ENCODE measurements at places on chromosomes 12 and 14.

- DNase-seq = no peak
Measured at GRCh38 chr12:39010406-39010805, 105.0 kb upstream of the CPNE8 start.

DNA sequence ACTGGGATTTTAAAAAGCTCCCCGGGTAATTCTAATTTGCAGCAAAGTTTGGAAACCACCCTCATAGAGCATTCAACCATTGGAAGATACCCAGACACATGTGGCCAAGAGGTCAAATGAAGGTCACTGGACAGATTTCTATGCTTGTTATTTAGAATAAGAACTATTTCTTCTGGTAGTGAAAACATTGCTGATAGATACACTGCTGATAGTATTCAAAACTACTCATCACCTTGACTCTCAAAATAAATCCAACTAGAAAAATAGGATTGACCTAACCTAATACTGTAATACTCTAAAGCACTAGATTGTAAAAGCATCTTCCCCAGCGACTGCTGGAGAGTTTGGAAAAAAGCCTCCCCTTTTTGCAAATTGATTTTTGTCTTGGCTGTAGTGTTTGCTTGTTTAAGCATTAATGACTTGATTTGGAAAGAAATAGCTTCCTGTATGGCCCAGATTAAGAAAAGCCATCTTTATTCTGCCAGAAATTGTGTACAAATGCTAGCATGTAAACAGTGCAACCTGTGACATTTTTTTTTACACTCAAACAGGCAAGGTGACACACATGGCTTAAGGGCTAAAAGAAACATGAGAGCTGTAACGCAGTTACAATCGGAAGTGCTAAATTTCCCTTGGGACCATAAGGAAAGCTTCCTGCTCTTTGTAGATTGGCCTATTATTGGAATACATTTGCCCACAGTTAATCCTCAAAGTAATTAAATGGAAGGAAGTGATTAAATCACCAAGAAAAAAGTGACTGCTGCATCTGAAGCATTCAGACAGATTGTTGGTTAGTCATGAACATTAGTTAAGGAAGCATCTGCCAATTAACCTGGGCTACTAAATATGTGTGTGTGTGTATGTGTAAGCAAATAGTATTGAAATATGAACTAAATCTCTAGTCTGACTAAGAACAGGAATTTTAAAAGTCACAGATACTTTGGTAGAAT, 356.5 kb upstream of the ATP2B1 start:
- peak; percentile 1 for DNase-seq

DNA sequence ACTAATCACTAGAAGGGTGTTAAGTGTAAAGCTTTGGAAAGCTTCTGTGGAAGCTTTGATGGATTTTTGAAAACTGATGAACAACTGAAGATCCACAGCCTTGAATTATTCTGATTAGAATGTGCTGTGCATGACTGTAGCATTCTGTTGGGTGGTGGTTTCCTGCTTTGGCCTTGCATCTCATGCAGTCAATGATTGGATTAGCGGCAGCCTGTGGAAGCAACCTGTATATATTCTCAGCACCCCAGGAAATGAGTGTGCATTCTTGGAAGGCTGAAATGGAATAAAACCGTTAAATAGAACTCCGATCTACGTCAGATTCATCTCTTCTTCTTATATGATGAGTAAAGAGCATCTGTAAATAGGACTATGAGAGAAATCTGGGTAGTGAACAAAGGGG, 120.2 kb downstream of the SLC16A7 start:
- no peak for DNase-seq

- no peak for DNase-seq
Measured at GRCh38 chr14:105322791-105323556, 8.4 kb downstream of the PACS2 start.

- no peak for DNase-seq
Measured at GRCh38 chr14:61593330-61593729, 102.0 kb upstream of the HIF1A start.

GRCh38 chr12:18752947-18753346, 15.0 kb downstream of the CAPZA3 start:
- DNase-seq = no peak

DNA sequence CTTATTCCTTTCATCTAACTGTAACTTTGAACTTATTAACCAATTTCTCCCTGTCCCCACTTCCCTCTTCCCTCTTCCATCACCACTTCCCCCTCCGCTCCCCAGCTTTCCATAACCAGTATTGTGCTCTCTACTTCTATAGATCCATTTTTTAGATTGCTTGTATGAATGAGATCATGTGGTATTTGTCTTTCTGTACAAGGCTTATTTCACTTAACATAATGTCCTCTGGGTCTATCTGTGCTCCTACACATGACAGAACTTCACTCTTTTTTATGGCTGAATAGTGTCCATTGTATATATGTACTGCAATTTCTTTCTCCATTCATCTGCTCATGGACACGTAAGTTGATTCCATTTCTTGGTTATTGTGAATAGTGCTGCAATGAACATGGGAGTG, 14.4 kb downstream of the ERP27 start:
- no peak for DNase-seq
